ENCODE measurements at places on chromosomes 1 and 21.

DNA sequence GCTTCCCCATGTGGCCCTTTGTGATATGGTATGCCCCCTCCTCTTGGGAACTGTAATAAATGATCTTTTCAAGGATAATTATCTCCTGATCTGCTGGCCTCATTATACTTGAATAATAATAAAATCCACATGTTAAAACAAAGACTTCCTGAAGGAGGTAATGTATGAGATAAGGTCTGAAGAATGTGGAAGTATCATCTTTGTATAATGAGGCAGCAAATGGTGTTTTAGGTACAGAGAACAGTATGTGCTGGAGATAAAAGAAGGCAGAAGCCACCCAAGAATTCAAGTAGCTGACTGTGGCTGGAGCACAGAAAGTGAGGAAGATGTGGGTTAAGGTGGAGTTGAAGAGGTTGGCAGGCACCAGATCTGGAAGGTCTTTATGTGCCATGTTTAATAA, 12.8 kb upstream of the COG2 start:
- no peak for ATAC-seq

DNA sequence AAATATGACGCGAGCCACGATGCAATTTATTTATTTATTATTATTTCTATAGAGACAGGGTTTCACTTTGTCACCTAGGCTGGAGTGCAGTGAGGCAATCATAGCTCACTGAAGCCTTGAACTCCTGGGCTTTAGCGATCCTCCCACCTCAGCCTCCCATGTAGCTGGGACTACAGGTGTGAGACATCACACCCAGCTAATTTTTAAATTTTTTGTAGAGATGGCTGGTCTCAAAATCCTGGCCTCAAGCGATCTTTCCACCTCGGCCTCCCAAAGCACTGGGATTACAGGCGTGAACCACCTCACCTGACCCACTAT, 63.6 kb downstream of the IRF2BP2 start:
- ATAC-seq = no peak

- ATAC-seq = peak; percentile 0
These were observed 441 bp downstream of the YARS1 start for GRCh38 chr1:32816676-32817158.

GRCh38 chr1:240235521-240236288, 144.0 kb downstream of the FMN2 start:
- ATAC-seq = no peak

GRCh38 chr1:44536357-44537209, 131.5 kb downstream of the RNF220 start:
- ATAC-seq = no peak
